Activated CD4-positive, alpha-beta T cell treated with anti-CD3 and anti-CD28 coated beads, Interleukin-2, amount 10 ng/mL, durations not matched to agents 7 days and 5 days (primary cell): ENCODE measurements at places on chromosomes 1 and 21. TPM values are rescaled to one million over a fixed set of nuclear protein-coding genes. Genes with fewer than 3 reads are reported as not detected.

SVBP gene
- total RNA-seq = 19.8 TPM

DIO1 gene
- total RNA-seq = not detected

DNA sequence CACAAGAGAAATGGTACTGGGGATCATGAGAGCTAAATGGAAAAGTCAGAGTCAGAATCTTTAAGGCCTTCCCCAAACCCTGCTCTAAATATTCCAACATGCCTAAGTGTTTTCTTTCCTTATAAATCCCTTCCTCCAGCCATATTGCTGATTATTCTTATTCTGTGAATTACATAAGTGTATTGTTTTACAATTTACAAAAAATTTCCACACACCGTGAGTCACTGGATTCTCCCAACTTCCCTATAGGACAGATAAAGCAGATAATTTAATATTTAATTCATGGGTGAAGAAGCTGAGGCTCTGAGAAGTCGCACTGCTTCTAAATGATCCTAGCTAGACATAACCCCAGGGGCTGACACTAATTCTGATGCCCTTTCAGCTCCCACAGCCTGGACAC lies 243.3 kb upstream of the JUN start:
- H3K4me1 ChIP-seq = peaks cover 8% of the 10 kb centered on the region
- no peak overlapping the region for H3K4me3 ChIP-seq
- no peaks in the 10 kb centered on the region for H3K27me3 ChIP-seq
- peaks cover 4% of the 10 kb centered on the region for H3K36me3 ChIP-seq

- peaks cover 6% of the 10 kb centered on the region for H3K27me3 ChIP-seq
- DNase-seq = no peak
- H3K4me1 ChIP-seq = no peaks in the 10 kb centered on the region
- no peaks in the 10 kb centered on the region for H3K36me3 ChIP-seq
- no peak overlapping the region for H3K4me3 ChIP-seq
These were observed 39.7 kb downstream of the BACE2 start for GRCh38 chr21:41207401-41208375.

- DNase-seq = no peak
- H3K27me3 ChIP-seq = no peaks in the 10 kb centered on the region
- H3K4me1 ChIP-seq = peaks cover 30% of the 10 kb centered on the region
- H3K27ac ChIP-seq = no peak overlapping the region
These were observed 6.8 kb downstream of the SSU72 start for GRCh38 chr1:1567891-1568291.

DNA sequence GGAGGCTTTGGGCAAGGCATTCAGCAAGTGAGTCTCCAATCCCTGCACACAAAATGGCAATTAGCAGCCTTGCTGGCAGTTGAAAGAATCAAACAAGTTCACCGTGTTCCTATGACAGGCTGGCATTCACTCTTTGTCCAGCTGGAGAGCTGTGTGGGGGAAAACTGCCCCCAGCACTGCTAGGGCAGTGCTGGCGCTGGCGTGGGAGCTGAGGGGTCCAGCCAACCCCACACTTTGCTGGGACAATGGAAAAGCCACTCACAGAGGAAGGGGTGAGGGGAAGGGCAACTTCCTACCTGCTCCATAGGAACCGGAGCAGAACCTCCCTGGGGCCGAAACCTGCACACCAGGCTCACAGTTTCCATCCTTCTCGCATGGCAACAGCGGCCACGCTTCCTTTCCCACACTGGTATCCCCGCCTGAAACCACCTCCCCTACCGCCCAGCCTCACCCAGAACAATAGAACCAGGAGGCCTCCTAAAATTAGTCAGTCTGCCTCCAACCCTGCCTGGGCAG lies 26.7 kb upstream of the KCNN3 start:
- peaks cover 15% of the 10 kb centered on the region for H3K27me3 ChIP-seq
- no peaks in the 10 kb centered on the region for H3K36me3 ChIP-seq
- H3K4me3 ChIP-seq = no peak overlapping the region
